ENCODE measurements at places on chromosomes 12 and 14.

DNA sequence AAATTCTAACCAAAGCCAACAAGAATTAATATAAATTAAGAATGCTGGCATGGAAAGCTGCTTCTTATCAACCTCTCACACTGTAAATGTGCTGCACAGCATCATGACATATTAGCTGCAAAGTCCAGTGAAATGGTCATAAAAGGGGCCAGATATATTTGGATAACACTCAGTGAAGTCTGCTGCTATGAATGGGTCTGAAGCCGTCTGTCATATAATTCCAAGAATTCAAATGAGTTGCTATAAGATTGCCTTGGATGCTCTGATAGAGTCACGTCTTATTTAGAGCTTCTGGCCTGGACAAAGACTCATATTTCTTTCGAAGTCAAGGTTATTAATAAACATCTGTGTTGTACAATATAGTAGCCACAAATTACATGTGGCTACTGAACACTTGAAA is 54.3 kb upstream of the OVCH1 start:
- DNase-seq, result no peak

DNA sequence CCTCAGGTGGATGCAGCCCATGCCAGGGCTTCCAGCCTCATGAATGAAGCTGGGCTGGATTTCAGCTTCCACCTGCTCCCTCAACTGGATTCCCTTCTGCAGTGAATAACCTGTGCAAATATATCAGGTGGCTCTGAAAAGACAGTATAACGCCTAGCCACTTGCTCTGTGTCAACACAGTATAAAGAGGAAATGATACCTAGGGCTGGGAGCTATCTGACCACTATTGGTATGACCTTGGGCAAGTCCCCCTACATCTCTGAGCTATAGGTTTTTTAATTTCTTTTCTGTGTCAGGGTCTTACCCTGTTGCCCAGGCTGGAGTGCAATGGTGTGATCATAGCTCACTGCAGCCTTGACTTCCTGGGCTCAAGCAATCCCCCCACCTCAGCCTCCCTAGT is 19.8 kb downstream of the ISM2 start:
- DNase-seq, result no peak

- no peak for DNase-seq
These were observed 336.8 kb upstream of the TMEM132C start for GRCh38 chr12:127930122-127930521.

- DNase-seq, result no peak
These were observed 36.7 kb downstream of the CFAP54 start for GRCh38 chr12:96526110-96526509.

DNA sequence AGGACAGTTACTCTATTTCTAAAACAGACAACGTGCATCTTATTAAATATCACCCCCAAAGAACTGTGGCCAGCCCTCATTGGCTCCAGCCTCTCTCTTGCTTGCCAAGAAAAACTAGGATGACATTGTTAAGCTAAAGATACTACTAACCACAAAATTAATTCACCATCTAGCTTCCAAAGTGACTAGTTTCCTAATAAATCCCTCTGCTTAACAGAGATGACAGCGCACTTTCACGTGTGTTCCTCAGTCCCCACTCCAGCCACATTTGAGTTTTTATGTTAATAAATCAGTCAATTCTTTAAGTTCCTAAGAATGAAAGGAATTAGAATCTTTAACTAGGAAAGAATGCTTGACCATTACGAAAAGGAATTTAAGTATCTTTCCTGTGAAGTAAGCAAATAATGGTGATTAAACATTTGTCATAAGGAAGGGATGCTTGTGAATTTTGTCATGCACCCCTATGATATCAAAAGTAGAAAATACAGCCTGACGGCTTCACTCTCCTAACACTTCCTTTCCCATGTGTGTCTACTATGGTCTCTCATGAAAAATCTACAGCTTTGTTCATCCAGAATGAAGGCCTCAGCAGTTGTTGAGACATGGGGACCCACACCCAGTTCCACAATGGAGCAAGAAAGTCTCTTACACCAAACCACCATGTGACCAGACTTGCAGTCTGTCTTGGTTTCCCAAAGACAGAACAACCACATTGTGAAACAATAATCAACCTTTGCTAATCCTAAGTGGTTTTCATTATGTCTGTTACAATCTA is 8.1 kb downstream of the CORO1C start:
- DNase-seq, result no peak

DNA sequence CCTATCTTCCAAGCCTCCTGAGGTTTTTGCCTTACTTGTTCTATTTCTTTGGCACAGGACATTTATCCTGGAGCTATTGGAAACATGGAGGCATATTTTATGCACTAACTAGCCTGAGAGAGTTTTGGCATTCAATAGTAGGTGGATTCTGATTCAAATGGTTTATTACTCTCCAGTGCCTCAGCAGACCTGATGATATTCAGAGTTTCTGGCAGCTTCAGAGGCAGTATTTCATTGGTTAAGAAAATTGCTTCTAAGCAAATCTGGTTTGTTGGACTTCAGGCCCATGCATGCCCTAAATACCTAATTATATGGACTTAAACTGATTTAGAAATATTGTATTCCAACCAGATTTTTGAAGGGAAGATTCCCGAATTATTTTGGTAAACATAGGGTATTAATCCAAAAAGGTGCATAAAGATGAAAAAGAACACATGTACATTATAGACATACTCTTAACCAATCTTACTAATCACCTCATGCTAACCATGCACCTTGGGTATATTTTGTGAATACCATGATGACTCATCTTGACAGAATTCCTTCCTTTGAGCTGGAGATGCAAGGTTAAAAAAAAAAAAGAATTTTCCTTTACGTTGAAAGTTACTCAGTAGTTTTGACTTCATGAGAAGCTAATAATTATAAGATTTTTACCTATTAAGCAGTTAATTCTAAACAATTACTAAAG is 44.3 kb upstream of the KTN1 start:
- DNase-seq, result no peak

DNA sequence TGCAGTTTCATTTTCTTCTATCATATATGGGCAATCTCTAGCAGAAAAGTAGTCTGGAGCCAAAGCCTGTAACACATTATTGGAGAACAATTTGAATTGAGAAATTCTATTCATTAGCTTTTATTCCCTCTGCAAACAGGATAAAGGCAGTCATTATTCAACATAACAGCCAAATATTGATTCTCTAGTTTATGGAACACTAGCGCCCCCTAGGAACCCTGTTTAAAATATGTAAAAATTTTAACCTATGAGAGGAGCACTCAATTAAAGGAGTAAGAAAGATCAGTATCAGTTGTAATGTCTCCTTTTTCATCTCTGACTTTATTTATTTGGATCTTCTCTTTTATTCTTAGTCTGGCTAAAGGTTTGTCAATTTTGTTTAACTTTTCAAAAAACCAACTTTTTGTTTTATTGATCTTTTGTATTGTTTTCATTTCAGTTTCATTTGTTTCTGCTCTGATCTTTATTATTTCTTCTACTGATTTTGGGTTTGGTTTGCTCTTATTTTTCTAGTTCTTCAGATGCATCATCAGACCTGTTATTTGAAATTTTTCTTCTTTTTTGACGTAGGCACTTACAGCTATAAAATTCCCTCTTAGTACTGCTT is 4.8 kb upstream of the LMNTD1 start:
- DNase-seq, result no peak

- no peak for DNase-seq
These were observed 14.9 kb upstream of the FKBP11 start for GRCh38 chr12:48940181-48940580.

- no peak for DNase-seq
These were observed 1951.9 kb upstream of the SEL1L start for GRCh38 chr14:83485591-83485990.

- DNase-seq, result peak; percentile 77
These were observed 862 bp downstream of the CRIP2 start for GRCh38 chr14:105475269-105476096.

DNA sequence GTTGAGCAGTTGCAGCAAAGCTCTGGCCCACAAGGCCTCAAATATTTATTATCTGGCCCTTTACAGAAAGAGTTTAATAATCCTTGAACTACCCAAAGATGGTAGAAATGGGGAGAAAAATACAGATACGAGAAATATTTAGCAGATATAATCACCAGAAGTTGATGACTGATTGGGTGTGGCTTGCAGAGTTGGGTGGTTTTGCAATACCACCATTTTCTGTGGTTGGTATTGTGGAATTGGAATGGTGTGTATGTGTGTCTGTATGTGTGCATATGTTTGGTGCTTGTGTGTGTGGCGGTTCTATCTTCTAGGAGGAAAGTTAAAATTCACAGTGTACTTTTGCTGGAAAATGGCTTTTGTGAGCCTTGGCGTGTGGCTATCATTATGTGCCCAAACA is 85.4 kb upstream of the MANSC4 start:
- DNase-seq, result no peak

- peak; percentile 37 for DNase-seq
These were observed 160.6 kb downstream of the ZFP36L1 start for GRCh38 chr14:68632054-68632895.

DNA sequence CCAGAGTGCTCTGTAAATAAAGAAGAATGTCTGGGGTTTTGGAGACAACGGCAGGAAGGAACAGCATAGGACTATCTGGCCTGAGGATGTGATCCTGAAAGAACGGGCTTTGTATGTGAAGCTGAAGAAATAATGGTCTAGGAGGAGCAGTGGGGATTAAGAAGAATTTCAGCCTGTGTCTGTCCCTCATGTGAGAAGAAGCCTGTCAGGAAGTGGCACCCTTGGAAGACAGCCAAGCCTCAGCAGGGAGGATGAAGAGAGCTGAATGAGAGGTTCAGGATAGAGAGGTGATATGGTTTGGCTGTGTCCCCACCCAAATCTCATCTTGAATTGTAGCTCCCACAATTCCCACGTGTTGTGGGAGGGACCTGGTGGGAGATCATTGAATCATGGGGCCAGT is 56.9 kb upstream of the TCL1A start:
- DNase-seq, result no peak

DNA sequence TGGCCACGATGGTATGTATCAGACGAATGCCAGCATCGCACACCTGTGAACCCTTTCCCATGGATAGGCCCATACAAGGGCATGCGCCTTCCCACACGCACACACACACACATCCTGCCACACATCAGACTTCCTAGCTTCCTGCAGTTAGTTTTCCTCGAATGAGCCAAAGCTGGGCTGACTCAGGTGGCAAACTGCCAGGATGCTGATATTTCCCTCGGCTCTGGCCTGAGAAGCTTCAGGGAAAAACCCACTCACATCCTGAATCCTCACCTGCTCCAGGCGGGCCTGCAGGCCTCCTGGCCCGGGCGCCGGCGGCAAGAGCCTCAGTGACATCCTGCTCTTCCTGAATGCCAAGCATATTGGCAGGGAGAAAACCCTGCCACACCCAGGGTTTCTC is 22.4 kb downstream of the CALM1 start:
- peak; percentile 75 for DNase-seq

- DNase-seq, result no peak
These were observed 144.2 kb downstream of the PLEKHA5 start for GRCh38 chr12:19273482-19274330.

DNA sequence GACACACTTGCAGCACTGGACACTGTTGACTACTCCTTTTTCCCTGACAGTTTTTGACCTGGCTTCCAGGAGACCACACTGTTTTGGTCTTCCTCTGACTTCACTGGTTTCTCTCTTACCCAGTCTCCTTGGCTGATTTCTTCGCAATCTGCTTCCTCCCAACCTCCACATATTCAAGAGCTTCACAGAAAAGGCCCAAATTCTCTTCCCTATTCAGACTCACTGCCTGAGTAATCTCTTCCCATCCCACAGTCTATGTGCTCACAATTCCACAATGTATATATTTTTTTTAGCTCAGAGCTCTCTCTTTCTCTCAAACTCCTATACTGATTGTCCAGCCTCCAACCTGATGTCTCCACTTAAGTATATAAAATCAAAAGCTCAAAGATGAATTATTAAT is 115.4 kb downstream of the SINHCAF start:
- DNase-seq, result no peak

- no peak for DNase-seq
These were observed 24.9 kb upstream of the SPPL3 start for GRCh38 chr12:120928864-120929652.

- no peak for DNase-seq
These were observed 32.7 kb downstream of the FOS start for GRCh38 chr14:75311356-75311755.

- DNase-seq, result no peak
These were observed 98.2 kb downstream of the SNAPC1 start for GRCh38 chr14:61860294-61860918.

- DNase-seq, result peak; percentile 26
These were observed 47.6 kb downstream of the FAM222A start for GRCh38 chr12:109760930-109761921.

DNA sequence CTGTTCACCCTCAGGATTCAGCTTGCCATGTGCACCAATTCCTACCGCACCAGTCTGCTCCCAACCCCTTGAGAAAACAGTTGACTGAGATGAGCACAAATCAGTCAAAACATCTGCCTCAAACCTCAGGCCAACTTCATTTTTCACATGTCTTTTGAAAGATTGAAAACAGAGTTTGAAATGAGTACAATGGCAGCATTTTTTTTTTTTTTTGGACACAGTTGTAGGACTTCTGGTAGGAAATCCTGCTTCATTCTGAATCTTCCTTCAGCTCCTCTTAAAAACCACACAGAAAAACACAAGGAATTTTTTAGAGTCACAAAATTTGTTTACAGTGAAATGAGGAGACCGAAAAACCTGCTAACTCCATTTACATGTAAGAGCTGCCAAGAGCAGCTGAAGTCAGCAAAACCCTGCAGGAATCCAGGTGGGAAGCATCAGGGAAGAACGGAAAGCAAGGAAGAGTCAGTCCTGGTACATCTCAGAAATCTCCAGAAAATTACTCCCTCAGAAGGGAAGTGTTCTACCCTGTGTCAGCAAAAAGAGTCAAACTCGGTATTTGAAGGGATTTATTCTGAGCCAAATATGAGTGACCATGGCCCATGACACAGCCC is 100.3 kb upstream of the TMTC1 start:
- DNase-seq, result no peak

DNA sequence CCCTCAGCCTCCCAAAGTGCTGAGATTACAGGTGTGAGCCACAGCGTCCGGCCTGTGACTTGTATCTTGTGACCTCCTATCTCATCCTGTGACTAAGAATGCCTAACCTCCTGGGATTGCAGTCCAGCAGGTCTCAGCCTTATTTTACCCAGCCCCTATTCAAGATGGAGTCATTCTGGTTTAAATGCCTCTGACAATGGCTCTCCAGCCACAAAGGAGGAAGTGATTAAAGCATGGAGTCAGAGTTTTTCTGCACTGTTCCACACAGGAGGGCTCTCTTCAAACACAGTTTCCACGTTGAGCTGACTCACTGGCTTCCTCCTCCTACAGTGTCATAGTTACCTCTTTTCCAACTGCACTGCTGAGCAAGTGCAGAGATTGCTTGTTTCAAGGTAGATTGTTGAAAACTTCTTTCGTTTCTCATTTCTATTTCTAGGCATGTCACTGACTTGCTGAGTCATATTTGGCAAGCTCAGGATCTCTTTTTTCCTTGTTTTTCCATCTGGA is 383.8 kb downstream of the PCNX1 start:
- DNase-seq, result no peak

- DNase-seq, result no peak
These were observed 124.0 kb downstream of the NDUFA12 start for GRCh38 chr12:94879542-94879941.

- DNase-seq, result no peak
These were observed 12.0 kb upstream of the FAM181A start for GRCh38 chr14:93915070-93915705.

- DNase-seq, result no peak
These were observed 10.3 kb downstream of the GPRC5D start for GRCh38 chr12:12941450-12942350.

- DNase-seq, result no peak
These were observed 95.4 kb downstream of the PTPRO start for GRCh38 chr12:15417691-15418090.

GRCh38 chr12:116561181-116561821 is 2.1 kb downstream of the MAP1LC3B2 start:
- DNase-seq, result no peak

Measured in right forelimb (tissue), 1 donor.